ENCODE measurements at places on chromosomes 4 and X.

DNA sequence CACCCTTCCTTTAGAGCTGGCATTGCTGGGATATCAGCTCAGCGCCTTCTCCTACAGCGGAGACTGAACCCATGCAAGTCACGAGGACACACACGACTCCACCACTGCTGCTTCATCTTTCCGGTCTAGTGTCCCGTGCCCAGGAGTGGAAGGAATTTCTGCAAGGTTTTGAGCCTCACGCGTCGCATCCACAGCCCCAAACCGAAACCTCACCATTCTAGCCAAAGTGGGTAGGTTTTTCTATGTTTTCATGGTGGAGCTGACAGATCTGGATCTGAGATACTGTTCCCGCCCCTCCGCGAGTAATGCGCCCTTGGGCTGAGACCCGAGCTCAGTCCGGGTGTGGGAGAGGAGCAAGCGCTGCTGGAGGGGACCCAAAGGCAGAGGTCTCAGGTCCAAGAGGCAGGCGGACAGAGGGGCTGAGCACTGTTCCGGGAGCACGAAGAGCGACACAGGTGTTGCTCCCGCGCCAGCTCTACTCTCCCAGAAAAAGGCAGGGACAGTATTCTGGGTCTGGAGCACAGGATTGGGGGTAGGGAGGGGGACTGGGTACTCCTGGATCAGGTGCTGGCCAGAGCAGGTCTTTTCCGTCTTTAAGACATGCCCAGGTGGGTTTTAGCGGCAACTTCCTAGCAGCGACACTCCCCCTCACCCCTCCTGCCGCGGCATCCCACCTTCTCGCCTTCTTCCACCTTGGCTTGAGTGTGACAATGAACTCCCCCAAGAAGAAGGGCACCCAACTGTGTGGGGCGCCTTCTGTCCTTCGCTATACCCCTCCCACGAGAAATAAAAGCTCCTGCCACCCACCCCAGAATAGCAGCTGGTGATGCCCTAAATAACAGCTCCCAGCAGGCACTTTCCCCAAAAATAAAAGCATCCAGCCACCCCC is 1.8 kb downstream of the EPHA5 start:
- no peak for DNase-seq

DNA sequence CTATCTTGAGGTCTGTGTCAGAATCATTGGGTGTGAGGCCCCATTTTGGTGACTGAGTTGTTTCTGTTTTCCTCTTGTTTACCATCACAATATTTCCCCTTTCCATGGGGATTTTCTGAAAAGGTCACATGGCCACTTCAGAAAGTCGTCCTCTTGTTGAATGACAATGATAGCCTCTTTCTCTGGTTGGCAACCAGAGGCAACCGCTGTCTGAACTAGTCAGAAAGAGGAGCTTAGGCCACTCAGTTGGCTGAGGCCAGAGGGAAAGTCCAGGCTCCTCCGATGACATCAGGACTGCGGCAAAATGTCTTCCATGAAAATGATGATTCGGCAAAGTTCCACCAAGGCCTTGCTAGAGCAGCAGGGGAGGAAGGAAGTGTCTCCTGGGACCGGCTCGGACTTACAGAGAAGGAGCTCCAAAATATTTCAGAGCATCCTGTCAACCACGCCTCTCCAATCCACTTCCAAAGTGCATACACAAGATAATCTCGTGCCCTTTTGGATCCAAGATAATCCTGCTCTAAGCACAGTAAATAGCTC is 19.1 kb upstream of the RBM47 start:
- no peak for DNase-seq

DNA sequence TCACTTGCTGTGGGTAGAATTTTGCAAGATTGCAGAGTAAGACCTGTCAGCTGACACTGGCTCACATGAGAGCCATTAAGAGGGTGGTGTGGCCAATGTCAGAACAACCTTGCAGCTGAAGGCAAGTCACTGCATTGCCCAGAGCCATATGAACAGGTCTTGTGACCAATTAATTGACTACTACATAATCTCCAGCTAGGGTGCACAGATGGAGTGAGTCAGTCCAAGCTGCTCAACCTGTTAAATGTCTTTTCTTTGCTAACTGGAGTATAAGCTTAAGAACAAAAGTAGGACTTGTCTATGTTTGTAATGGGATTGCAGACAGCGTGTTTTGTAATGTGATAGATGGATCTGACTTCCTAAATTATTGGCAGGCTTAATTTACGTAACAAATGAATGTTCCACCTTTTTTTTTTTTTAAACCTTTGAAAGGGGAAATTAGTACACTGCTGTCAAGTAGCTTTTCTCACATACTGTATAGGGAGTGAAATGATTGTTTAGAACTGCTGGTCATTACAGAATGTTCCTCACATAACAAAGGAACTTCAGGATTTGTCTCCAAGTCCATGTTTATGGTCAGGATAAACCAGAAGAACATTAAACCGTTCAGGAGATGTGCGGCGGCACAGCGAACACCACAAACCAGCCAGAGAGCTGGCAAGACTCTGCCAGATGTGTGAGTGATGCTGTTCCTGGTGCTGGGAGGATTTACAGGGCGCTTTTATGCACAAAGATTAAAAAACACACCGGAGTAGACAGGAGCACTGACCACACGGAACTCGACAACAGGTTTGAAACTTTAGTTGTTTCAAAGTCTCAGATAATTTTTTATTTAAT is 37.0 kb downstream of the FNIP2 start:
- no peak for DNase-seq

GRCh38 chr4:170388255-170388654 is 298.5 kb upstream of the AADAT start:
- DNase-seq, result no peak

- DNase-seq, result no peak
Measured at GRCh38 chrX:73647632-73648322, 84.8 kb downstream of the CHIC1 start.

- DNase-seq, result no peak
Measured at GRCh38 chrX:120736989-120737388, 107.1 kb upstream of the C1GALT1C1 start.

GRCh38 chr4:101306225-101306624 is 41.1 kb downstream of the PPP3CA start:
- no peak for DNase-seq

- DNase-seq, result no peak
Measured at GRCh38 chr4:23036503-23036902, 343.8 kb downstream of the GBA3 start.

DNA sequence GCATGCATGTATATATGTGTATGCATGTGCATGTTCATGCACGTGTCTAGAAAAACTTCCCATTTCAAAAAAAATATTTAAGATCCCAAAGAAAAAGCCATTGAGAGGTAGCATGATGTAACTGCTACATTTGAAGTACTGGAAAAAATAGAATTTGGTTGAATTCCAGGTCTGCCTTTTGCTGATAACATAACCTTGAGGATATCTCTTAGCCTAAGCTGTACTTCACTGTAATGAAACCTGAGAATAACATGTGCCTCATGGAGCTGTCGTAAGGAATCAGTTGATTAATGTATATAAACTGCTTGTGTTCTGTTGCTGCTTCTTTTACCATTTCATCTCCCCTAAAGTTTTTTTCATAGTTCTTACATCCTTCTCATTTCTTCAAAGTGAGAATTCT is 351.8 kb downstream of the GRIA2 start:
- DNase-seq, result no peak

GRCh38 chr4:84035568-84035967 is 463.5 kb downstream of the NKX6-1 start:
- no peak for DNase-seq

- no peak for DNase-seq
Measured at GRCh38 chr4:9942139-9942538, 79.2 kb downstream of the SLC2A9 start.

DNA sequence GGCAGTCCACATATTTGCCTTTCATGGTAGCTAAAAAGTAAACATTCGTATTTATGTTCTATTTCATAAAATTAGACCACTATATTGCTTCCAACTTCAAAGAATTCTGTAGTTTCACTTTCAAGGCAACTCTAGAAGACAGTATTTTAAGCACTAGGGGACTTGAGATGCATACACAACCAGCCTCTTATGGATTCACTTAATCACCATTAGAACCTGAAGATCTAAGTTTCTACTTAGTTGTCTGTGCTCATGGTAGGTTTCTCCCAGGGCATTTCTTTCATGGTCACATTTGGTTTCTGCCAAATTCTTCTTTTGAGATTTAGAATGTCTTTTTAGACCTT is 209.9 kb upstream of the HCCS start:
- DNase-seq, result no peak

DNA sequence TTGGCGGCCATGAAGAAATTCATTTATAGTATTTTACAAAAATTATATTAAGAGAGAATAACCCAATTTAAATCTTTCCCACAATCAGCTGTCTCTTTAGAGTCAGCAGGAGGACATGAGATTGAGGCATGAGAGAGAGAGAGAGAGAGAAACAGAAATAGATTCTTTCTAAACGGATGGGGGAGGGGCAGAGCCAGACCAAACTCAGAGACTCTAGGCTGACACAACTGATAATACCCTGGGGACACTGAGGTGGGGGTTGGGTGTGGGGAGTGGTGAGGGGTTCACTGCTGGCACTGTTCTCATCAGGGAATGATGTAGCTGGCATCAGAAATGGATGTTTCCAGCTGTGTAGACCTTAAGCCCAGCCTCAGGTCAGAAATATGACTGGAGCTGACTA is 20.5 kb upstream of the HOPX start:
- no peak for DNase-seq

DNA sequence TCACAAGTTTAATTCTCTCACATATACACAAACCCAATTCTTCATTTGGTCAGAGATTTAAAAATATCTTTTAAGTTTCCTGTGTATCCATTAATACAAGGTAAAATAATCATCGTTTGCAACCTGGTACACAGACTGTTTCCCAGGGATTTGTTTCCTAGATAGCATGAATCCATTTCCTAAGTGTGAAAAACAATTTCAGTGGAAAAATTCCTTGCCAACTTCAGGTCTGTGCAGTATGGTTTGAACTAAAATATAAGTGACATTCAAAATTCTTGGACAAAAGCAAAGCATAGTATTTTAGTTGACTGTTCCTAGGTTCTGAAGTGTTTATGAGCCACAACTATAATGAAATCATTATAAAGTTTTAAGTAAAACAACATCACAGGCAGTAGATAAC is 24.4 kb downstream of the NAF1 start:
- no peak for DNase-seq

DNA sequence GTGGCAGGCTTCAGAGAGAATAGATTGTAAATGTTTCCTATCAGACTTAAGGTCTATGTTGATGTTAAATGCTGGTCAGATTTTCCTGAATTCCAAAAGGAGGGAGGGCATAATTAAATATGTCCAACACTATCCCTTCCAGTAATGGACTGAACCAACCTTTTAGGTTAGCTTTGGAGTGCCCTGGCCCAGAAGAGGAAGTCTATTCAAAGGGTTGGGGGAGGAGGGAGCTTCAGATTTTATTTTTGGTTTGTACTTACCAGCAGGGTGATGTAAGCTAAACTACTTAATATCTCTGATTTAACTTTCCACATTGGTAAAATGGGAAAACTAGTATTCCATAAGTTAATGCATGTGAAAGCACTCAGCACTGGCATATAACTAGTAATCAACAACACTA is 91.1 kb downstream of the RBM46 start:
- no peak for DNase-seq

GRCh38 chr4:38034986-38035882 is 75.0 kb downstream of the PTTG2 start:
- DNase-seq, result no peak

DNA sequence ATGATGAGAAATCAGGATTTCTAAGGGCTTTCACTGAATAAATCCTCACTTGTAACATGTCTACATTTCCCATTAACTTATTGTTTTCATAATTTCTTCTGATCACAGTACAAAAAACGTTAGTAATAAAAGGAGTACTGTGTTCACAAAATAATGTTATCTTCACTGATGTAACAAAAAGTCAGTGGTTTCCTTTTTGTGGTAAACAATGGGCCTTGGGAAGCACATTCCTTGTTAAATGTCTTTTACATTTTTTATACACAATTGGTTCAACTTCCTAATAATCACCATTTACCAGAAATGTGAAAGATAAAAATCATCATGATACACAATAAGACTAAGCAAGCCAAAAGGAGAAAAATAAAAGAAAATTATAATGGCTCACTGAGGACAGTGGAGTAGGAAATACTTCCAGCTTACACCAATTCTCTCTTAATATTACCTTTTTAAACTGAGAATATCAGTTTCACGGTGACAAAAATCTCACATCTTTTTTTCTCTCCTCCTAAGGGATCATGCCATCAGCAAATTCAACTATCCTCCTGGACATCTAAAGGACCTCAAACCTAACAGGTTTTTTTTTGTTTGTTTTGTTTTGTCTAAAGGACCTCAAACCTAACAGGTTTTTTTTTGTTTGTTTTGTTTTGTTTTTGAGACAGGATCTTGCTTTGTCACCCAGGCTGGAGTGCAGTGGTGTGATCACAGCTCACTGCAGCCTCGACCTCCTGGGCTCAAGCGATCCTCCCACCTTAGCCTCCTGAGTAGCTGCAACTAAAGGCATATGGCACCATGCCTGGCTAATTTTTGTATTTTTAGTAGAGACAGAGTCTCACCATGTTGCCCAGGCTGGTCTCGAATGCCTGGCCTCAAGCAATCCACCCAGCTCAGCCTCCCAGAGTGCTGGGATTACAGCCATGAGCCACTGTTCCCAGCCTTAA is 57.3 kb downstream of the FRYL start:
- DNase-seq, result no peak

DNA sequence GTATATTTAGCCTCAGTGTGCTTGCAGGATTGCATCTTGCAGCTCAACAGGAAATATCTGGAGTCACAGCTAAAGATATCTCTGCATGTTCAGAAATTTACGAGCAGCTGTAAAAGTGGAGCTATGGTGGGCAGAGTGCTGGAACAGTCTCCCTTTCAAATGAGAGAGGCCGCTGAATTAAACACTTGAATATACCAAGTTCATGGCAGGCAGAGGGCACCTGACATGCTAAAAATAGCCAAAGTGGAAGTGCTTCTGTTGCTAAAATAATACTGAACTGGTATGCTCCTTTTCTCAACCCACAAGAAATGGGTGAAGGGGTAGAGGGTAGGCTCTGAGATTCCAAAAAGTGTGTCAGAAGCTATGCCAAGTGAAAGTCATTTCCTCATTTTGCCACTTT is 98.1 kb downstream of the MGST2 start:
- DNase-seq, result no peak

- DNase-seq, result no peak
Measured at GRCh38 chr4:72701987-72702819, 133.2 kb upstream of the ADAMTS3 start.

DNA sequence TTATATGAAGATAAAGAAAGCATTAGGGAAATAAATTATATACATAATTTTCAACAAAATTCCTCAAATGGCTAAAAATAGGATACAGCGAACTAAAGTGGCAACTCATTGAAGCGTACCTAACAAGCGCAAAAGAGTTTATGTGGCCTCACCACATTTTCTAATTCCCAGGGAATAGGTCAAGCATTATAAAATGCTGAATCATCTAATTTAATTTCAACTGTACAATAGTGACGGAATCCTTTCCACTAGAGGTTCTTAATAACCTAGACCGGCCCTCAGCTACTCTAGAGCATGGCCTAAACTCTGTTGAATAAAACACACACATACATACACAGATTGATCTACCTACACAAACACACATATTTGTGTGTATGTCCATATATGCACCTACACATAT is 29.1 kb downstream of the CXXC4 start:
- DNase-seq, result no peak

Data from activated CD4-positive, alpha-beta T cell treated with anti-CD3 and anti-CD28 coated beads, Interleukin-2, amount 50 U/mL, for 1 hour (primary cell).